ENCODE measurements at places on chromosomes 5 and 9.

DNA sequence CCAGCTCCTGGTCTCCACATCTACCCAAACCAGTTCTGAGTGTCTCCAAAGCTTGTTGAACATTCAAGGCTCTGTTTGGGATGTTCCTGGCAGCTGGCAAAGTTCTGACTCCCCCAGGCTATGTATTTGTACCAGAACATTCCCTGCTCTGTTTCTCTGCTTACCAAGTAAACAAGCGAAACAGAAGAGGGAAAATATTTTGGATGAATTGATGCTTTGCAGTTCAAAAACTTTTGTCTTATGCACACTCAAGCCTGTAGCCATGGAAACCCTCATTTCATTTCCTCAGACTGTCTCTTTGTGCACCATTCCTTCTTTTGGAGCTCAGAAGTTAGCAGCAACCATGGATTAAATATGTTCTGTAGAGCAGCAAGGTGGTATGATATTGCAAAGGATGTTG is 145.8 kb downstream of the ACTL7B start:
- DNase-seq = no peak

- DNase-seq = no peak
Observed at GRCh38 chr9:38136386-38136785, 67.4 kb upstream of the SHB start.

DNA sequence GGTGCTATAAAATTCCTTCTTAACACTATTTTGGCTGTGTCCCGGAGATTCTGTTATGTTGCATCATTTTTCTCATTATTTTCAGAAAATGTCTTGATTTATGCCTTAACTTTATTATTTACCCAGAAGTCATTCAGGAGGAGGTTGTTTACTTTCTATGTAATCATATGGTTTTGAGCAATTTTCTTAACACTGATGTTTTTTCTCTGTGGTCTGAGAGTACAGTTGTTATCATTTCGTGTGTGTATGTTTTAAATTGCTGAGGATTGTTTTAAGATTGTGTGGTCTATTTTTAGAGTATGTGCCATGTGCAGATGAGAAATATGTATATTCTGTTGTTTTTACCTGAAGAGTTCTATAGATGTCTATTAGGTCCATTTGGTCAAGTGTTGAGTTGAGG is 498.1 kb upstream of the ZNF608 start:
- DNase-seq = no peak

GRCh38 chr9:92740009-92740408 is 24.6 kb downstream of the BICD2 start:
- DNase-seq = no peak

DNA sequence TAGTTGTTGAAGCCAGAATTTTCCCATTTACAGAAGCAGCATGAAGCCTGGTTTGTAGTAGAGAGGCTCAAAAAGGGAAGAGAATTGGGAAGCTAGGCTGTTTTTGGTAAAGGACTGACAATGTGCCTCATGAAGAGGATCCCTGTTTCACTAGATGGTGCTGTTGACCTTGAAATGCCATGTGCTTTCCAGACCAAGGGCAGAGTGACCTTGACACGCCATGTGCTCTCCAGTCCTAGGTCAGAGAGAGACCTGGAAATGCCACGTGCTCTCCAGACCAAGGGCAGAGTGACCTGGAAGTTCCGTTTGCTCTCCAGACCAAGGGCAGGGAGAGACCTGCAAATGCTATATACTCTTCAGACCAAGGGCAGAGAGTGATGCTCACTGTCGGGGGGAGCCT is 32.0 kb downstream of the UNC13B start:
- DNase-seq = no peak

DNA sequence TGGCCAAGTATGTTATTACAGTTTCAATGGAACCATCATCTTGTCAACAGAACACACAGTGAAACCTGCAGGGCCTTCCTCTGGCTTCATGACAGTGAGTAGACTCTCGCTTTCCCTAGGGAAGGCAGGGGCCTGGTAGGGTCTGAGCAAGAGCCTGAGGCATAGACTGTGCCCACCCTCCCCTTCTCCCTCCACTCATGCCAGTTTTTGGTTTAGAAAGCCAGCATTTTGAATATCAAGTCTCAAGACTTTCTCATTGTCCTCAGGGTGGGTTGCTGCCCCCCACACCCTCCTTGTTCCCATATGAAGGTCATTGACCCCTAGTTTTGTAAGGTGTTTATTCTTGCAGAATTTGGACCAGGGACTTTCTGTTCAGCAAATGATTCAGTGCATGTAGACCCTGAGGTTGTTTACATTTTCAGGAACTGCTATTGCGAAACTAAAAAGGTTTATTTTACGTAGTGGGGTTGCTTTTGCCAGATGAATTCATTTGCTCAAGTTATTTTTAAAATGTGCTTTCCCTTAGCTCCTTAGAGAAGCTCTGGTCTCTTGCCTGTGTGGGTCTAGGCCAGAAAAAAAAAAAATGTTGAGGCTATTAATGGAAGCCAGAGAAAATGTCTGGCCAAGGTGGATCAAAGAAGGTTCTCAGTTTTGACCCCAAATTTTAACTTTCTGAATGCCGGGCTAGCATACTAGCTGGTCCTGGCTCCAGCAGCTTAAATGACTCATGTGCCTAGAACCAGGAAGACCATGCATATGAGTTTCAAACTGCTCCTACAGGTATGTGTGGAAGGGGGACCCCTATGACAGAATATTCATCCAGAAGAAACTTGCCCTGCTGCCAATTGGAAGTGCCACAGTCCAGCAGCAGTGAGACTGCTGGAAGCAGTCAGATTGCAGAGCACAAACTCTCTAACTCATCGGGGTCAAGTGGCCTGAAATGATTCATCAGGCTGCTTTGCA is 10.1 kb upstream of the MOB3B start:
- DNase-seq = no peak

DNA sequence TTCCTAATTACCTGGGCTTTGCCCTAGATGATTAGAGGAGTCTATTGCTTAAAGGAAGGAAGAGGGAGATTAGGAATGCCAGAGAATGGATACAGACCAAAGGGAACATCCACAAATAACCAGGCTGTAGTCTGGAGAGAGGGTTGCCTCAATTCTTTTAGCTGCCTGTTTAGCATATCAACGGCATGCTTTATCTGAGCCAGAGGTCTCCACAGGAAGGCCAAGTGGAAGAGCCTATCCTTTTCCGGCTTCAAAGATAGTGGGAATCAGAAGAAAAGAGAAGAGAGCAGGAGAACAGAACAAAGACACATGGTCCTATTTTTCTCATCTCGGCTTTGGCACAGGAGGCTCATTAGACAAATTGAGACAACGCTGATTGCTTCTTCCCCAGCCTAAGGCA is 142.4 kb downstream of the NMUR2 start:
- no peak for DNase-seq

GRCh38 chr5:38404667-38405276 is 146.4 kb downstream of the EGFLAM start:
- DNase-seq = no peak

GRCh38 chr5:135384898-135385297 is 14.1 kb downstream of the MACROH2A1 start:
- DNase-seq = no peak

DNA sequence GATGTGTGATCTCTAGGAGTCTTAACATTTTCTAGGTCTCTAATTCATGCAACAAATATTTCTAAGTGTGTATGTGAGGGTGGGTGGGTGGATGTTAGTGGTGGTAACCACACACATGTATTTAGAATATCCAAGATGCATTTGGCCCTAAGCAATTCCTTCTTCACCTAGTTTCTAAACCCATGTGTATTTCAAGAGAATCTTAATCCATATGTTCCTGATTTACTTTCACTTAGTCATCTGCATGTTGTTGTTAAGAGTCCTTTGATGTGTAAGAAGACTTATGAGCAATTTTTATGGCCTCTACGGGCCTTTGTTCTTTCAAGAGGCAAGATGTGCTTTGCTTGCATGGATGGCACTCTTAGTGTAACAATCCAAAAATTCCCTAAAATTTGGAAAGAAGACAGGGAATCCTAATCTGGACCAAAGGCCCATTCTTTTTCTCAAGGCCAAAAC is 282.6 kb downstream of the SPATA31D1 start:
- no peak for DNase-seq

DNA sequence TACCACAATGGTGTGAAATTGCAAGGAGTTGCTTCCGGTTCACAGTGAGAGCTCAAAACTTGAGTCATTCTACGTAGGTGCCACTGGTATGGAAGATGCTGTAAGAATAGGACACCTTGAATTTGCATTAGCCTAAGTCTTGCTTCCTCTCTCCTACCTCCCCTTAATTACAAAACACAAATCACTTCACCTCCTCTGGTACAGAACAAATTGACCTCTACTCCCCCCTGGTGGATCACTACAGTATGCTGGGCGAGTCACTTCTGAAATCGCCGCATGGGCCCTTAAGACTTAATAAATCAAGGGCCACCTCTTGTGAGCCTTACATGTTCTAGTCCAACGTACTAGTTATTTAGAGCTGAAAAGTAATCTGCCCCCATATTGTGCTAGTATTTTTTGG is 145.3 kb upstream of the SMARCA2 start:
- no peak for DNase-seq

- no peak for DNase-seq
Observed at GRCh38 chr9:19495186-19496028, 86.6 kb downstream of the ACER2 start.

DNA sequence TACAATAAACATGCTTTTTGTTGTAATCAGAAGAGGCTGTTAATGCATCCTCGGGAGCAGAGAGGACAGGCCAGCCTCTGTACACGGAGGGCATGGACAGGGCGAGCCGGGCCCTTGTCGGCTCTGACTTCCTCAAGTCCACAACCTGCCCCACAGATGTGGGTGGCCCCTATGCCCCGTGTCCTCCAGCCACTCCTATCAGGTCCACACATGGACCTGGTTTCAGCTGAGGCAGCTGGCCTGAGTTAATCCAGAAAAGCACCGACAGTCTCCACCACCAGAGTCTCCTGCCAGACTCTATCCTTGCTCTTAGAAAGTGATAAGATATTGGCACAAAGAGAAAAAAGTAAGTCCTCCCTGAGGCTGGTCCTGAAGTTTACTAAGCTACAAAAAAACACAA is 52.4 kb upstream of the PHYKPL start:
- DNase-seq = no peak

DNA sequence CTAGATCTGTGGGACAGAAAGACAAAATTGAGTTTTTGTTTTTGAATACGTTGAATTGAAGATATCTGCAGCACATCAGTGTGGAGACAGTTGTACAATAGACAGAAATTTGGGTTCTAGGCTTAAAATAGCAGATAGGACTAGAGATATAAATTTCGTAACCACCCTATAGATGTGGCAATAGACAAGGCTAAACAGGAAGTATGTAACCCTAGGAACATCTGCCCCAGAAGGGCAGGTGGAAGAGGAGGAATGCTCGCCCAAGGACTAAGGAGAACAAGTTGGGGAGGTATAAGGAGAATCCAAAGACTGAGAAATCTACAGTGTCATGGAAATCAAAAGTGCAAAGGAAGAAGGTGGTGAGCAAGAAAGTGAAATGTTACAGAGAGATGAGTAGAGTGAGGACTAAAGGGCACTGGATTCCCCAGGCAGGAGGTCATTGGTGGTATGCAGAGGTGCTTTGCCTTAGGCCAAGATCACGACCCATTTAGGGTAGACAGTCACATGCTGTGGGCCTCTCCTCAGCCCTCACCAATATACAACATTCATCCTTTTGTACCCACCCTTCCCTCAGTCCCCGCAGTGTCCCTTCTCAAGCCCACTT is 109.1 kb upstream of the ELL2 start:
- no peak for DNase-seq

- DNase-seq = no peak
Observed at GRCh38 chr5:149930043-149930748, 14.4 kb downstream of the PDE6A start.

DNA sequence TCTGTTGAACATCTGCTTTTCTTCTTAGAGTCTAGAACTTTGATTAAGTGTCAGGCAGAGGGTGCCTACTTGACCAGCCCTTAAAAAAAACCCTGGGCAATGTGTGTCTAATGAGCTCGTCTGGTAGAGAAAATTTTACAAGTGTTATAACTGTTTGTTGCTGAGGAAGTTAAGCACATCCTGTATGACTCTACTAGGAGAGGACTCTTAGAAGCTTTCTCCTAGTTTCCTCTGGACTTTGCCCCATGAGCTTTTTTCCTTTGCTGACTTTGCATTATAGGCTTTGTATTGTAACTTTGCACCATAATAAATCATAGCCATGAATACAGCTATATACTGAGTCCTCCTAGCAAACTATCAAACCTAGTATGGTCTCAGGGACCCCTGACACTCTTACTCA is 39.4 kb downstream of the GNG10 start:
- no peak for DNase-seq

GRCh38 chr5:133314086-133314485 is 262.3 kb downstream of the HSPA4 start:
- DNase-seq = no peak

All from T-helper 22 cell (primary cell).